CD4-positive, alpha-beta T cell treated with Interleukin-1 beta for 1 hour (primary cell): ENCODE measurements at places on chromosomes 2 and 18.

GRCh38 chr2:117851969-117852368 is 37.5 kb downstream of the DDX18 start:
- DNase-seq, result no peak

GRCh38 chr2:96821113-96821675 is 5.1 kb downstream of the CNNM3 start:
- DNase-seq, result no peak

GRCh38 chr2:17051538-17051937 is 385.9 kb upstream of the CYRIA start:
- no peak for DNase-seq

- DNase-seq, result no peak
Observed at GRCh38 chr2:36572719-36573059, 25.3 kb downstream of the FEZ2 start.

DNA sequence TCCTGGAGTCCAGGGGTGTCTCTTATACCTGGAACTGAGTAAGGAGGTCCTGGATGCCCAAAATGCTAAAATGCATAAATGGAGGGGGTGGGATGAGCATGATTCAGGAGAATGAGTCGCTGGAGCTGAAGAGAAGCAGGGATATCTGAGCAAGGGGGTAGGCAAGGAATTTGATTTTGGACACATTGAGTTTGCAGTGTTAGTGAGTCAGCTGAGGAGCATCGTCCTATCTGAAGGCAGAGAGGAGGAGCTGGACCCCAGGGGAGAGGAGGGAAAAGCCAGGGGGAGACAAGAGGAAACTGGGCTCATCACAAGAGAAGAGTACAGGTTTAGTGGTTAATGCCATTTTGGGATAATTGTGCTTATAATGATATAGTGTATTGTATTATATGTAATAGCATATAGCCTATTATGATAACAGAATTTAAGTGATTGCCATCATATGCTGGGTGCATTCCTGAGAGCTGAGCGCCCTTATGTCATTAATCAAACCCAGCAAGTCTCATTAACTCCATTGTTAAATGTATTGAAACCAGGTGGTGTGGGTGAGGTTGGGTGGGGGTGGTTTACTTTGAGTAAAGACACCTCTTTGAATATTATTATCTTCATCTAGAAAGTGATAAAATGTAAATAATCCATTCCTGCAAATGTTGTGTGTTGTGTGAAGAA is 12.4 kb downstream of the EHD3 start:
- DNase-seq, result no peak

DNA sequence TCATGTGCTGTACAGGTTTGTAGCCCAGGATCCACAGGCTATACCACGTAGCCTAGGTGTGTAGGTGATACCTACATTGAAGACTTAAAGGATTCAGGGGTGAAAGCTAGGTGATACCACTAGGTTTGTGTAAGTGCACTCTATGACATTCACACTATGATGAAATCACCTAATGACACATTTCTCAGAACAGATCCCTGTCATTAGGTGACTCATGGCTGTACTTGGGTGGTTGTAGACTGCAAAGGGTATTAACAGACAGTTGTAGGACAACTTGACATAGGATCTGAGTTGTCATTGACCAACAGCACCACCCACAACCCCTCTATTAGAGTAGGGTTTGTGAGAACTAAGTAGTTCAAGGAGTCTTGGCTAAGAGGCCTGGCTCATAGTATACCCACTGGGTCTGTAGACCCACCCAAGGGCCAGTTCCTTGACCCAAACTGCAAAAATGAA is 27.7 kb upstream of the SMCHD1 start:
- peak; percentile 7 for DNase-seq

- no peak for DNase-seq
Observed at GRCh38 chr2:26558271-26559043, 80.5 kb upstream of the OTOF start.

DNA sequence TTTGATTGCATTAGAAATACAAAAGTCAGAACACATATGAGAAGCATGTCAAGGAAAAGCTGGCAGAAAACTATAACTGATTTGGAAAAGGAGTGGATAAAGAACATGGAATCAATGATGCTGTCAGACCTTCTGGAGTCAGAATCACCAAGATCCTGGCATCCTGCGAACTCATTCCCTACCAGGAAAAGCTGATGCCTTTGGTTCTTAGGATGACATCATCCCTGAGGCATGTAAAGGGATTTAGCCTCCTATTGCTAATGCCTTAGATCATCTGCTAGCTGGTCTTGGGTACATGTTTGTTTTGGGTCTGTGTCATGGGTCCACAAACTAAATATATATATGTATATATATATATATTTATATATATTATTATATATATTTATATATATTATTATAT is 680.7 kb downstream of the EPHA4 start:
- DNase-seq, result no peak

- no peak for DNase-seq
Observed at GRCh38 chr2:172698041-172698863, 37.4 kb upstream of the RAPGEF4 start.

DNA sequence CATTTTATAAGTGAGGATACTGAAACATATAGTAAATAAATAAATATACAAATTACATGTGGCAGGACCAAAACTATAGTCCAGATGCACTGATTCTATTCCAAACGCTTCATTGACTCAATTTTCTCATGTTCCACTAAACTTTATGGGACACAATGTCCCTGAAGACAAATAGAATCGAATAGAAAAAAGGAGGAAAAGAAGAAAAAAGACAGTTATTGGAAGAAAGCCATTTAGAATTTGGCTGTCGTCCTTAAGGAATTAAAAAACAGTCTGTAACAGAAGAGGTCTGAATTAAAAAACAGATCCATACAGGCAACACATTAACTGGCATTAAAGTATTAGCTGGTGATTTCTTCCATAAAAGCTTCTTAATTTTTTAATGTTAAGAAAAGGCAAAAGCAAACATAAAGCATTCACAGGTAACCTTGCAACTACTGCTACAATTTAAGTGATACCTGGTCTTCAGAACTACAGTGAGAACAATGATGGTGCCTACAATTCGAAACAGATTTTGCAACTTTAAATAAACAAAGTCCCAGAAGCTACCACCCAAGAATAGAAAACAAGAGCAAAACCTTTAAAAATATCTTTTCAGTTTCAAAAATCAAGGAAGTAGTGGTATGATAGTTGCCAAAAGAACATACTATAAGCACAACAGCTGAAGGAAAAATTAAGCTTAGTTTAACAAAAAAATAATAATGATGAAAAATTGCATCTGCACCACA is 17.4 kb upstream of the CHAC2 start:
- DNase-seq, result no peak

GRCh38 chr18:36708366-36708765 is 120.4 kb downstream of the TPGS2 start:
- no peak for DNase-seq

DNA sequence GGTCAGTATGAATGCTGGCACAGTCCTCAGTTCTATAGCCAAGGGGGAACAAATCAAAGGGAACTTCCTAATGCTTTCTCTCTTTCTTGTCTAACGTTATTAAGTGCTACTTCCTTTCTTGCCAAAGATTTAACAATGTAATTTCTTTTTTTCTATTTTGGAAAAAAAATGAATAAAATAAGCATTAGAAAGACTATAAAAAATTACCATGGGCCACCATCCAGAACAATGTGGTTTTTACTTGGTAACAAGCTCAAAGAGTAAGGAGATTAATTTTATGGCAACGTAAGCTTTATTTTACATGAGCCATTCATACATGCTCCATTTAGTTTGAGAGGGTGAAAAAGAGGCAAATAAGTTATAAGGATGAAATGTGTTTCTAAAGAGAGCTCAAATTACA is 40.1 kb downstream of the SERPINE2 start:
- no peak for DNase-seq

DNA sequence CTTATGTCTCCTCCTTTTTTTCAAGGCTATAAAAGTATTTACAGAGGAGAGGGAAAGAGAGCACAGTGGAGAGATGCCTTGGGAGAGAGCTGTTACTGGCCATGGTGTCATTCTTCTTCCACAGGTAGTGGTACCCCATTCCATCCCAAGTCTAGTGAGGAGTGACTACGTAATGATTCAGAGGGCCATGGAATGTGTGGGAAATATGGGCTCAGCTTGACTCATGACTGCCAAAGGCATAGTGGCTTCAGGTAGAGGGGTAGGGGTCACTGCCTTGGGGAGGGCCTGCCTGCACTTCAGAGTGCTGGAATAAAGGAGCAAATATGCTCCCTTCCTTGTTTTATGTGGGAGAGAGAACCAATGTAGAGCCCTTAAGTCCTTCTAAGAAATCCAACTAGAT is 620.6 kb downstream of the IRS1 start:
- DNase-seq, result no peak

GRCh38 chr2:152682663-152683062 is 34.6 kb downstream of the PRPF40A start:
- DNase-seq, result no peak

DNA sequence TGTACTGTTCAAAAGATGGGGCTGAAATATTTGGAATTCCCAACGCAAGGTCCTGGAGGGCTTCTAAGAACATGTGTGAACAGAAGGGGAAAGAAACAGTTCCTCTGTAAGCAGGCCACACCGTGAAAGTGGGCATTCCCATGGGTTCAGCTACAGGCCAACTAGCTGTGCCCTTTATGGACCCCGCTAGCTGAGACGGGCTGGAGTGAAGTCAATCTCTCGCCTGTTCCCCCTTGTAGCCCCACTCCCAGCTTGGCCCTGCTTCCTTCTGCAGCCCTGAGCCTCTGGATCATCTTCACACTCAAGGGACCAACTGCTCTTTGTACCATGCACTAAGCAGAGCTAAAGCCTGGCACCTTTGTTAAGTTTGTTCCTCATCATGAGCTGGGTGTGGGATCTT is 55.4 kb downstream of the POLR1A start:
- DNase-seq, result no peak

- no peak for DNase-seq
Observed at GRCh38 chr2:204538182-204539018, 6.9 kb upstream of the PARD3B start.

DNA sequence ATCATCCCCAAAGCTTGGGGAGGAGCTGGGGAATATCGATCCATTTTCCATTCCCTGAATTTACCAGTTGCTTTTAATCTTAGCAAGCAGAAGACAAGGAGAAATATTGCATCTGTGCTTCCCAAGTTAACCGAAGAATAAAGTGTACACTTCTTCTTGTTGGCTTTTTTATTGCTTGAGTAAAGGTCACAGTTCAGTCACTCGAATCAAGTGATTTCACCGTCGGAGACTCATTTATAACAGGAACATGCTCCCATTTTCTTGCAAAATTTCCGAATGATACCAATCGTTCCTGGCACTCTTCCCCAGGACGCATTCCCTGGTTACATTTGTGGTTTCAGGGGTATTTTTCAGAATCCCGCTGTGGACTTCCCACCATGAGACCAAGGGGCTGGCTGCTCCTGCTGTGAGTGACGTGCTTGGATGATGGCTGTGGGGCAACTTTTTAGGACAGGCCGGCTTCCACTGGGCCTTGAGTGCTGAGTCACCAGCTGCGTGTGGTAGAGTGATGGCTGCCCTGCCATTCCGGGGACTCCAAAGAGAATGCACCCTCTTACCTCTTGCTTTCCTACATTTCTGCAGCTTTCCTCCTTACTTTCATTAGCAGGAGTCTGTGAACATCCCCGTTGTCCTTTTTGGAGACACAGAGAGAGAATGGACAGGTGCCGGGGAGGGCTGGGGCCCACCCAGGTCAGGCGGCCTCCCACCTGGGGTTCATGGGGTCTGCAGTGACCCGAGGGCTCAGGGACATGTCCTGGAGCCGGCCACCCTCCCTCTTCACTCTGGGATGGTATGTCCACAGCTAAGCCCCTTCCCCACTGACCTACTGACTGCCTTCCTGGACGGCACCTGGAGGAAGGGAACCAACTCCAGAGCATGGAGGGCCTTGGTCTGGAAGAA is 60.7 kb upstream of the HDAC4 start:
- no peak for DNase-seq

GRCh38 chr2:157603198-157603597 is 25.5 kb downstream of the ACVR1C start:
- no peak for DNase-seq

- DNase-seq, result no peak
Observed at GRCh38 chr2:47509821-47510385, 106.9 kb downstream of the MSH2 start.

DNA sequence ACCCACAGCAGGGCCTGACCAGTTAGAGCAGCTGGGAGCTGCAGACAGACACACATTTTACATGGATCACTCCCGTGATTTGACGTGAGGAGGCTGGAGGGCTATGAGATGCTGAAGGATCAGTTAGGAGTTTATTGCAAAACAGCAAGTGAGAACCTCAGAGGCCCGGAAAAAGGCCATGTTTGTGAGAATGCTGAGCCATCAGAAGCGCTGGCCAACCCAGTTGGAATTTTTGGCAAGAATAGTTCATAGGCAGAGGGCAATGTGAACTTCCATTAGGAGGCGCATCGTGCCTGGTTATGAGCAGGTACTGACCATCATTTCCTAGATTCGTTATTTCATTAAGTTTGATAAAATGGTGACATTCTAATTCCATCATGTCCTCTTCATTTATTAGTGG is 23.3 kb upstream of the LMAN1 start:
- no peak for DNase-seq
